EH (cell line): ENCODE measurements at places on chromosomes 16 and 17.

GRCh38 chr16:23724096-23724784, 11.2 kb upstream of the ERN2 start:
- no peak for DNase-seq

DNA sequence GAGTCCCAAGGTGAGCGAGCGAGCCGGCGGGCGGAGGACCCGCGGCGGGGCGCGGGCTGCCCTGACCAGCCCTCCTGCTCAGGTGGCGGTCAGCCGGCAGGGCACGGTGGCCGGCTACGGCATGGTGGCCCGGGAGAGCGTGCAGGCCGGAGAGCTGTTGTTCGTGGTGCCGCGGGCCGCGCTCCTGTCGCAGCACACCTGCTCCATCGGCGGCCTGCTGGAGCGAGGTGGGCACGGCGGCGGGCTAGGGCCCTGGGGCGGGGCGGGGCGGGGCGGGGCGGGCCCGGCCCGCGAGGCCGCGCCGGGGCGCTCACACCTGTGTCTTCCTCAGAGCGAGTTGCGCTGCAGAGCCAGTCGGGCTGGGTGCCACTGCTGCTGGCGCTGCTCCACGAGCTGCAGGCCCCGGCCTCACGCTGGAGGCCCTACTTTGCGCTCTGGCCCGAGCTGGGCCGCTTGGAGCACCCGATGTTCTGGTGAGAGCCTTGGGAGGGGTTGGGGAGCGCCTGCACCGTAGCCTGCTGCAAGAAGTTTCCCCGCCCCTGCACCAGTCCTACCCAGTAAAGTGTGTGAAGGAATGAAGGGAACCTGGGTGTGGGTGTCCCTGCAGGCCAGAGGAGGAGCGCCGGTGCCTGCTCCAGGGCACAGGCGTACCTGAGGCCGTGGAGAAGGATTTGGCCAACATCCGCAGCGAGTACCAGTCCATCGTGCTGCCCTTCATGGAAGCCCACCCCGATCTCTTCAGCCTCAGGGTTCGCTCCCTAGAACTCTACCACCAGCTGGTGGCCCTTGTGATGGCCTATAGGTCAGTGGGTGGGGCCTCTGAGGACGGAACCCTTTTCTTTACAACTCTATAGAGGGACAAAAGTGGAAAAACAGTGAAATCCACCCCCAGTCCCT, 802 bp downstream of the SETD6 start:
- no peak for DNase-seq

GRCh38 chr17:81509207-81509971, 3.2 kb downstream of the ACTG1 start:
- DNase-seq = no peak

DNA sequence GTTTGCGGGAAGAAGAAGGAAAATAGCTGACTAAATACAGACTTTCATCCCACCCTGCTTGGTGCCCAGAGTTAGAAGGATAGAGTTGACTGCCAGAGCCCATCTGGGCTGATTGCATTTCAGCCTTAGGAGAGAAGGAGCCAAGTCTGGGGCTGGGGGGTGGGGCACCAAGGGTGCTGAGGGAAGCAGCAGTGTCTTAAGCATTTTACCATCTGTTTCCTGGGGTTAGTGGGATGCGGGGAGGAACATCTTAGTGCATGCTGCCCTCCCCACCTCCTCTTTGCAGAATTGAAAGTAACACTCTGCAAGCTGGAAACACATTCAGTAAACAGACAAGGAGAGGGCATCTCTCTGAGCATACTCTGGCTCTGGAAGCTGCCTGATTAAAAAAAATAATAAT, 1.5 kb upstream of the ARL5C start:
- no peak for DNase-seq

DNA sequence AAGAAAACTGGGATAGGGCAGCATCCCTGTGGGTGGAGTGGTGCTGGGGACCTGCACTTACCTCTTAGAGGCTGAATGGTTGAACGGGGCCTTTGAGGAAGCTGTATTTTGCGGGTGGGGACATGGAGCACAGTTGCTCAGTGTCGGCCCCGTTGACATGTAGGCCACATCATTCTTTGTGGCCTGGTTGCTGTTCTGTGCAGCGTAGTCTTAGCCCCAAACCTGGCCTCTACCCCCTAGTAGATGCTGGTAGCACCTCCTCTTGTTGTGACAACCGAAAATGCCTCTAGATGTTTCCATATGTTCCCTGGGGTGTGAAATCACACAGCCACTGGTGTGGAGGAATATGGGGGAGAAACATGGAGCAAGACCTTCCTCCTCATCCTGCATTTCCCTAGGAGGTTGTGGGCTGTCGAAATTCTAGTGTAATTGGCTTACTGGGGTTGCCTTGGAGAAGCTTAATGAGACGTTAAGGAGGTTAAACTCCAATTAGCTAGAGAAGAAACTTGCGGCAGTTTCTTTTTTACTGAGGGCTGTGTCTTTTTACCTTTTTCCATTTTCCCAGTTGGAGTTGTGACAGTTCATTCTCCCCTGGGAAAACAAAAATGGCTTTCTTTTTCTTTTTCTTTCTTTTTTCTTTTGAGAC, 9.4 kb downstream of the ABCC1 start:
- no peak for DNase-seq

DNA sequence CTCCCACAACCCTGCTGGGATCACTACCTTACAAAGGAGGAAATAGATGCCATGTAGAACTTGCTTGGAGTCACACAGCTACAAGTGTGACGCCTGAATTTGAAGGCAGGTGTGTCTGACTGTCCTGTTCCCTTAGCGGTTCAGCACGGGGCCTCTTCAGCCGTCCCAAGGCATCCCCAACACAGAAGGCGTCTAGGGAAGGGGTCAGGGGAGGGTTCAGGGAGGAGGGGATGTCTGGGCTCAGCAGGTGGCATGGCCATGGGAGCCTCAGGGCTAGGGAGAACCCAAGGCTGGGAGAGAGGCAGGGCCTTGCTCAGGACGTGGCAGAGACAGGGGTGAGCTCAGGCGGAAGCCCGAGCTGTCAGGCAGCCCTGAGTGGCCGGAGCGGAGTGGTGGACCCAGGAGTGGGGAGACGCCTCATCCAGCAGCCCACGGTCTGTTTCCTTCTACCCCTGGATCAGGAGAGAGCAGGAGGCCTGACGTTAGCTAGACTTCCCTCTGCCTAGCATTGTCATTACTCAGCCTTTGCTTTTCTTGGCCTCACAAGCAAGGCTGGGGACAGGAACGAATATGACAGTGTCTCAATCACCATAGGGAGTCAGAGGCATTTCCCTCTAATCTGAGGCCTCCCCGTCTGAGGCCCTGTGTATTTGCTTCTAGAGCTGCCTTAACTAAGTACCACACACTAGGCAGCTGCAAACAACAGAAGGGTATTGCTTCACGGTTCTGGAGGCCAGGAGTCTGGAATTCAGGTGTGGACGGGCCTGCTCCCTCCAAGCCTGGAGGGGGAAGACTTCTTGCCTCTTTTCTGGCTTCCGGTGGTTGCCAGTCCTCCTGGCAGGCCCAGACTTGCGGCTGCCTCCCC, 31.3 kb upstream of the ANKRD40CL start:
- no peak for DNase-seq

- DNase-seq = peak; percentile 77
Measured at GRCh38 chr17:5249615-5250014, 15.0 kb upstream of the SCIMP start.

GRCh38 chr17:57284583-57284982, 28.3 kb downstream of the MSI2 start:
- DNase-seq = no peak

DNA sequence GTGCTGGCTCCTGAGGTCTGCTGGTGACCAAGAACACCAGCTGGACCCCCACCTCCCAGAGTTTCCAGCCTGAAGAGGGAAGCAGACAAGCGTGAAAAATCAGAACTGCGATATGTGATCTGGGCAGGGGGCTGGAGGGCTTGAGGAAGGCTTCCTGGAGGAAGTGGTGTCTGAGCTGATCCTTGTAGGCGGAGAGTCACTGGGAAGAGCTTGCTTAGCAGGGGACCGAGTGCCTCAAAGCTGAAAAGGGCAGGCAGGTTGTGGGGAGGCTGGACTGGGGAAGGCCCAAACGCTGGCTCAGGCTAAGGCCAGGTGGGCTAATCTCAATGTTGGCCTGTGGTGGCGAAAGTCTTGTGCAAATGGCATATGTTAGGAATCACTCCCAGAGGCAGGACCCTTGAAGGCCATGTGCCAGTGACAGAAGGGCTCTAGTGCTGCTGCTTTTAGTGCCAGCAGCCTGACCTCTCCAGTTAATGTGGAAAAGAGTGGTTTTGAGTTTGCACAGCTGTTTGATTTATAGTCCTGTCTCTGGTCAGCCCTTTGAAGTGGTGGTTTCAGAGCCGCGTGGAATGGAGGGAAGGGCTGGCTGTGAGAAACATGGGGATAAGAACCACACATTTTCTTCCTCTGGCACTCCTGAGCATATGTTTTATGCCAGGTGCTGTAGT, 85.3 kb upstream of the LGALS9 start:
- peak; percentile 33 for DNase-seq

GRCh38 chr17:6923385-6923784, 72.5 kb upstream of the ALOX12 start:
- DNase-seq = no peak
